ENCODE measurements at places on chromosomes 7 and 10. TPM values are rescaled to one million over a fixed set of nuclear protein-coding genes. Genes with fewer than 3 reads are reported as not detected.

PDZD7 gene
- 1.4 TPM for total RNA-seq

GRM3 gene
- not detected for total RNA-seq

CFAP69 gene
- total RNA-seq: 0.33 TPM

NAT16 gene
- not detected for total RNA-seq

STEAP4 gene
- not detected for total RNA-seq

C10orf143 gene
- total RNA-seq: 6.0 TPM

MET gene
- total RNA-seq: not detected

Measured in activated naive CD8-positive, alpha-beta T cell treated with anti-CD3 and anti-CD28 coated beads, Interleukin-2, amount 10 ng/mL, durations not matched to agents 7 days and 5 days (primary cell).